ENCODE measurements at places on chromosomes 6 and 20.

- no peak for DNase-seq
Observed at GRCh38 chr6:24631671-24632070, 14.3 kb downstream of the KIAA0319 start.

- no peak for DNase-seq
Observed at GRCh38 chr6:9428421-9429172, 986.3 kb downstream of the TFAP2A start.

- no peak for DNase-seq
Observed at GRCh38 chr6:108518714-108519576, 41.8 kb upstream of the FOXO3 start.

DNA sequence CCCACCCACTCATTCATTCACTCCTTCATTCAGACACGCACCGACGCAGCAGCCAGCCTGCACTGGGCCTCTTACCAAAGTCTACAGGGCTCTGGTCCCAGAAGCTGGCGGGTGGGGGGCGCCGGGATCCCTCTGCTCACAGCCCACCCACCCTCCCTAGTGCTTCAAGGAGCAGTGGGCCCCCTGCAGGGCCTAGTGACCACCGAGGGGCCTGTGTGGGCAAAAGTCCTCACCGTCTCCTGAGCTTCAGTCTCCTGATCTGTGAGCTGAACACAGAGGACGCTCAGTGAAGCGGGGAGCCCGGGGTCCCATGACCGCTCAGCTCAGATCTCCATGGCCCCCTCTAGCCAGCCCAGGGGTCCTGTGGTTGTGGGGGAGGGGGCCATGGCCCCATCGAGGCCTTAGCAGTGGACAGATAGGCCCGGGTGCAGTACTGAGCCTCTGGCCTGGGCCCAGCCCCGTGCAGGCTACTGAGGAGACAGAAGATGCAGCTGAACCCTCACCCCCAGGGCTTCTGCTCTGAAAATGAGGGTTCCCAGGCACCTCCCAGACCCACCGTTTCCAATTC is 33.4 kb upstream of the MRGBP start:
- no peak for DNase-seq

DNA sequence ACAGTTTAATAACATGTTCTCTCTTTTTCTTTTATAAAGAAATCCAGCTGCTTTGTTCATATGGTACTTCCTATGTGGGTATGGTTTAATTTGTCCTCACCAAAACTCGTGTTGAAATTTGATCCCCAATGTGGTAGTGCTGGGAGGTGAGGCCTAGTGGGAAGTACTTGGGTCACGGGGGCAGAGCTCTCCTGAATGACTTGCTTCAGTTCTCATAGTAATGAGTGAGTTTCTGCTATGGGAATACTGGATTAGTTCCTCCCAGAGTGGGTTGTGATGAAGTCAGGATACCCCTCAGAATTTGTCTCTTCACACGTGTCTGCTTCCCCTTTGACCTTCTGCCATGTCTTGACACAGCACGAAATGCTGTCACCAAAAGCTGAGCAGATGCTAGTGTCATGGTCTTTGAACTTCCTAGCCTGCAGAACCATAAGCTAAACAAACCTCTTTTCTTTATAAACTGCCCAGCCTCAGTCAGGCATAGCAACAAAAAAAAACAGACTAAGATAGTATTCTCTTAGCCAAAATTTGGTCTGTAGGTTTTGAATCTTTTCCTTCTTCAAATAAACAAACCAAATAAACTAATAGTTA is 87.8 kb upstream of the HS3ST5 start:
- DNase-seq = no peak

- DNase-seq = no peak
Observed at GRCh38 chr6:97052152-97052787, 127.7 kb downstream of the KLHL32 start.

DNA sequence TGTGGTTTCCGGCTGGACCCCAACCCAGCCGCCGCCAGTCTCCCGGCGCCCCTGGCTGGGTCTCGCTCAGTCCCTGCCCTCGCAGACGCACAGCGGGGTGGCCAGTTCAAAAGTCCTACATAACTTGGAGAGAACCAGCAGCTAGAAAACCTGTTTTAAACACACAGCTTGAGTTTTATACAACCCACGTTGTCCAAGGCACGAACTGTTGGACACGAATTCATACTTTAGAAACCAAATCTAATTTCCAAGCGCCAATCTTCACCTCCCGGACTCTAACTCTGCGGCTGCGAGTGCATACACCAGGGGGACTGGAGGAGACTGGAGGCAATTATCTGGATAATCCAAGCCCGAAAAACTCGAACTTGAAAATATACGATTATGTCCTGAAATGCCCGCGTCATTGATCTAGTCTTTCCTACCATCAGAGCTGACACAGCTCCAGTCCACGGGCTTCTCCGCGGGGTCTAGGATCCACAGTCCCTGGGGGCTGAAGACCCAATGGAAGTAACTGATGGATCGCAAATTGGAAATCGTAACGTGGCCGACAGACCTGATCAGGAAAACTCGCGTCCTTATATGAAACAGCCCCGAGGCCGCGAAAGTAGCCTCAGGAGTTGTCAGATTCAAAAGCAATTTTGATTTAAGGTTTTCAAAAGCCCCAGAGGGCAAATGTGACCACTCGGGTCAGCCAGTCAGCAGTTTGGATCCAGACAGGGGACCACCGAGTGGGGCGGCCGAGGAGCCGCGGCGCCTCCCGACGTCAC is 843 bp upstream of the HEY2 start:
- no peak for DNase-seq

DNA sequence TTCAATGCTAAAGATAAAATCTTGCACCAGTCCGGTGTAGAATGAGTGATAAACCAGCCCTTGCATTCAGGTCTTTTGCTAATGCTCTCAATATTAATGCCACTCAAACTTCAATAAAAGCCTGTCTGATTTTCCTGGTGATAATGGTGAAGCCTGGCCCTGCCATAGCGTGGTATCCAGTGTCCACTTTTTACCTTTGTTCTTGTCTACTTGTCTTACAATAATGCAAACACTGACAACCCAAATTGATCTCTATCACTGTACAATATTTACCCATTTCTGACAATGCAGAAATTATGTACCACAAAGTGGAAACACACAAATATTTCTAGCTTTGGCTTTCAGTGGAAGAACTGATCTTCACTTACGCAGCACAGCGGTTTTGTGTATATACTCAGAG is 189.1 kb downstream of the ZDHHC14 start:
- no peak for DNase-seq

DNA sequence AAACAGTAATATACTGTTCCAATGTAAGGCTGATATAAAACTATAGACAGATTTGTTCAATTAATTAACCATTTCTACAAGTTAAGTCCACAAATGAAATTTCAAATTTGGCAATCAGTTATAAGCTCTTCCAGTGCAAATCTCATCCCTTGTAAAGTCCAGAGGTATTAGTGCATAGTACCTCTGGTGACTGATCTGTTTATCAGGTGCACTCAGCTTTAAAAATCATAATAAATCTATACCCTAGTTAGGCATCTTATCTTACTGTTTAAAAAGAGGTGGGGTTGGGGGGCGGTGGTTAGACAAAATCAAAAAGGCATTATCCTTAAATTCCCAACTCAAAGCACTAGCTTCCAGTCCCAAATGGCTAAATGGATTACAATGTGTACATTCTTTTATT is 2.9 kb downstream of the FBXO30 start:
- DNase-seq = no peak

GRCh38 chr20:10661261-10661660 is 12.5 kb downstream of the JAG1 start:
- DNase-seq = no peak

DNA sequence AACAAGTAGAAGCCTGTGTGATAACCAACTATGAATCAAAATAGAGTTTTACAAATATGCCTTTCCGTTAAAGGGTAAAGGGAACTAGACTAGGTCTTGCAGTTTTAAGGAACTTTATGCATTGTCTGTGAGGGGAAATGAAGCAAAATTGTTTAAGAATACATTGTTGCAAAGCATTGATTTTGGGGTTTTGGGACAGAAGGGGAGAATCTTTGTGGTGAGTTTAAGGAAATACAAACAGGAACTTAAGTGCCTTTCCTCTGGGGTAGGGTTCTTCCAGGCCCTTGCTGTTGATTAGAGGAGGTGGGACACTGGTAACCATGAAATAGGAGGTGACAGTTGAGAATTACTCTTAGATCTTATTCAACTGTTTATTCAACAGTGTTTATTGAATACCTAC is 4.7 kb downstream of the MAPK14 start:
- no peak for DNase-seq

GRCh38 chr6:65566117-65566516 is 140.9 kb downstream of the EYS start:
- no peak for DNase-seq

GRCh38 chr6:166736634-166737033 is 109.6 kb upstream of the RPS6KA2 start:
- no peak for DNase-seq

- no peak for DNase-seq
Observed at GRCh38 chr6:29872791-29873190, 45.2 kb downstream of the HLA-G start.

DNA sequence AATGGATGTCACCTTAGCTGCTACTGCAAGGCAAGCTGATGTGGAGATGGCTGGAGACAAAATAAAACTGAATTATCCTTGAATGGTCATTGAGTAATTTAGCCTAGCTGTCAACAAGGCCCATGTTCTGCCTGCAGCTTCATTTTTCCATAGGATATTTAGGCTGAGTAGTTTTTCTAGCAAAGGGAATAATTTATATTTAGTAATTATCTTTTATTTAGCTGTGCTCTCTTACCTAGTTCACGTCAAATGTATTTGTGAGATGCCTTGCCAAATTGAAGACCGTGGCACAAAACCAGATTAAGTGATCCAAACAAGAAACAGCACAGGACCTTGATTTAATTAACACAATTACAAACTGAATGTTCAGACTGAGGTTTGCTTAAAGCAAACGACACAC is 77.4 kb upstream of the CEP162 start:
- no peak for DNase-seq

- DNase-seq = no peak
Observed at GRCh38 chr6:158050955-158051354, 69.3 kb downstream of the SYNJ2 start.

- no peak for DNase-seq
Observed at GRCh38 chr20:24004471-24004870, 15.9 kb upstream of the GGTLC1 start.

- DNase-seq = no peak
Observed at GRCh38 chr6:164418262-164418588, 891.2 kb downstream of the C6orf118 start.

- DNase-seq = no peak
Observed at GRCh38 chr6:75220357-75220756, 14.5 kb upstream of the COL12A1 start.

DNA sequence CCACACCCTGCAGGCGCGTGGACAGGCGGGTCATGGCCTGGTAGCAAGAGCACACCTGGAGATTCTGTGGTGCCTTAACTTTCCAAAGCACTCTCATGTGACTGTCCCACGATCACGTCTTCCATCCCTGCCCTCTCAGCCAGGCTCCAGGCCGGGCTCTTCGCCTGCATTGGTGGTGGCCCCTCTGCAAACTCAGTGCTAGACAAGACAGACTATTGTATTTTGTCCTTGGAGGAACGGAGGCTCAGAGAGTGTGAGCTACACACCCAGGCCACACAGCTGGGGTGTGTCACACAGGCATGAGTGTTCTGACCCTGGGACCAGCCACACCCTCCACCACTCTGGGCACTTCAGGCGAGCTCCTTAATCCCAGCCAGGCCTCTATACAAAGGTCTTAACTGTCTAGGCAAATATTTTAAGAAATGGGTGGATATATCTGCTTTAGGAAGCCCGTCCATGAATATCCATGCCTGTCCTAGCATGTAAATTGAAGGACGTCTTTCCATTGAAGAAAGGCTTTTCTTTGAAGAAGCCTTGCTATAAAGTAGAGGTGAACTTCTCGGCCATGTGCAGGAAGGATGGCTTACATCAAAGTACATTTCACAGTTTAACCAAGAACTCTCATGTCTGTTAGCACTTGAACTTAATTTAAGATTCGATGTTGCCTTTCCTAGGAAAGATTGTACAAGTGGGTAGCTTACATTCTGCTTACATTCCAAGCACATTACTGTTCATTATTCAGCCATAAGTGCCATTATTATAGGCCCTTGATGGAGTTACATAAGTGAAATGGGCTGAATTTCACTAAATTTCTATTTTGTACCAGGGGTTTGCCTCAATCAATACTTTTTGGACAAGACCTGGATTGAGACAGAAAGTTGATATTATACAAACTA is 263.9 kb downstream of the DLL1 start:
- DNase-seq = no peak

GRCh38 chr6:150633486-150633834 is 33.8 kb downstream of the PLEKHG1 start:
- DNase-seq = no peak

DNA sequence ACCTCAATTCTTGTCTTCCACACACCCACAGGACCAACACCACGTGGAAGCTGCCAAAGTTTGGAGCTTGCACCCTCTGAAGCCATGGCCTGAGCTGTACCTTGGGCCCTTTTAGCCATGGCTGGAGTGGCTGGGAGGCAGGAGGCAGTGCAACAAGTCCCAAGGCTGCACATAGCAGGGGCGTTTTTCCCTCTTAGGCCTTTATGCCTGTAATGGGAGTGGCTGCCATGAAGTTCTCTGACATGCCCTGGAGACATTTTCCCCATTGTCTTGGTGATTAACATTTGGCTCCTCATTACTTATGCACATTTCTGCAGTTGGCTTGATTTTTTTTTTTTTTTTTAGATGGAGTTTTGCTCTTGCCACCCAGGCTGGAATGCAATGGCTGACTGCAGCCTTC is 44.4 kb upstream of the SLC22A3 start:
- no peak for DNase-seq

- DNase-seq = no peak
Observed at GRCh38 chr6:159305804-159306537, 136.8 kb downstream of the FNDC1 start.

- DNase-seq = no peak
Observed at GRCh38 chr20:4549711-4550259, 171.9 kb upstream of the PRND start.

DNA sequence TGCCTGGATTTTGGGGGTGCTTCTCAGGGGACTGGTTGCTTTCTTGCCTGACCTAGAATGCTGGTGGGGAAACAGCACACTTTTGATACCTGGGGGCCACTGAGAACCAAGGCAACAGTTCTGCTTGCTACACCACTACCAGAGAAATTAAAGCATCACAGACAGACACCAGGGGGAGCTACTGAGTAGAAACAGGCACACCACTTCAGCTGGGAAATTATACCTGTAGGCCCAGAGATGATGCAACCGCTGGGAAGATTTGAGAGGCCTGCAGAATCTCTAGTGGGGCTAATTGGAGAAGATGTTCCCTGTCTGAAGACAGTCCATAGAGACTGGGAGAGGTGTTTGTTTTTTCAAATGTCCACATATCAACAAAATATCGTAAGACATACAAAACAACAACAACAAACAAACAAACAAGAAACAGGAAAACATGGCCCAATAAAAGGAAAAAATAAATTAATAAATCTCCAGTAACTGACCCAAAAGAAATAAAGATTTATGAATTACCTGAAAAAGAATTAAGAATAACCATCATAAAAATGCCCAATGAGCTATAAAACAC is 129.4 kb upstream of the RIN2 start:
- peak; percentile 87 for DNase-seq

GRCh38 chr6:34810936-34811632 is 19.2 kb downstream of the BLTP3A start:
- DNase-seq = no peak

GRCh38 chr6:165098165-165098564 is 211.2 kb downstream of the C6orf118 start:
- no peak for DNase-seq
